Smooth muscle cell of trachea (primary cell): ENCODE measurements at places on chromosomes 7 and 10. TPM values are rescaled to one million over a fixed set of nuclear protein-coding genes. Genes with fewer than 3 reads are reported as not detected.

The TRPV6 gene
- total RNA-seq, result not detected in 2 replicates

The BEND7 gene
- 1.0 and 2.3 TPM in 2 replicates for total RNA-seq

The PLAC9 gene
- 15.5 and 28.7 TPM in 2 replicates for total RNA-seq

The HECW1 gene
- total RNA-seq, result 4.9 and 11.9 TPM in 2 replicates

The ALOX5 gene
- total RNA-seq, result not detected in 2 replicates

The ACHE gene
- total RNA-seq, result 2.2 TPM in 1 of 2 replicates, not detected in the other

The HSPA12A gene
- 9.0 and 11.4 TPM in 2 replicates for total RNA-seq

The GAD2 gene
- not detected in 2 replicates for total RNA-seq

The PRPS1L1 gene
- 0.15 TPM in 1 of 2 replicates, not detected in the other for total RNA-seq

The ITPRID1 gene
- not detected in 2 replicates for total RNA-seq

The HOXA11 gene
- total RNA-seq, result under 0.01 TPM in 1 of 2 replicates, not detected in the other

The TET1 gene
- 3.3 and 4.7 TPM in 2 replicates for total RNA-seq

The GNGT1 gene
- total RNA-seq, result not detected in 2 replicates

The COA1 gene
- 37.4 and 54.8 TPM in 2 replicates for total RNA-seq

The CALML5 gene
- total RNA-seq, result not detected in 2 replicates

The DNAJB9 gene
- total RNA-seq, result 10.8 and 44.0 TPM in 2 replicates

The JAZF1 gene
- 9.6 and 10.8 TPM in 2 replicates for total RNA-seq

The C10orf90 gene
- 0.17 TPM in 1 of 2 replicates, not detected in the other for total RNA-seq

The SLC29A4 gene
- total RNA-seq, result 1.7 and 7.1 TPM in 2 replicates

The CYP3A5 gene
- total RNA-seq, result 0.17 and 0.44 TPM in 2 replicates

The CHST3 gene
- 15.4 and 26.3 TPM in 2 replicates for total RNA-seq

The EMX2 gene
- not detected in 2 replicates for total RNA-seq

The FFAR4 gene
- total RNA-seq, result not detected in 2 replicates

The KCNH2 gene
- 0.33 TPM in 1 of 2 replicates, not detected in the other for total RNA-seq

The LIPM gene
- not detected in 2 replicates for total RNA-seq

The NANOS1 gene
- 0.29 and 1.5 TPM in 2 replicates for total RNA-seq

The CTAGE6 gene
- 0.58 and 0.66 TPM in 2 replicates for total RNA-seq

The FAM3C gene
- 23.0 and 43.3 TPM in 2 replicates for total RNA-seq

The CCDC172 gene
- total RNA-seq, result not detected in 2 replicates

The RAPGEF5 gene
- 1.3 and 1.6 TPM in 2 replicates for total RNA-seq

The AOC1 gene
- total RNA-seq, result not detected in 2 replicates

The OLAH gene
- total RNA-seq, result not detected in 2 replicates

The HOXA5 gene
- 10.8 and 16.7 TPM in 2 replicates for total RNA-seq

The MDFIC gene
- 57.7 and 61.7 TPM in 2 replicates for total RNA-seq

The PRF1 gene
- total RNA-seq, result not detected in 2 replicates

The FAS gene
- 80.9 and 85.7 TPM in 2 replicates for total RNA-seq

The FXYD4 gene
- not detected in 2 replicates for total RNA-seq

The DNAH11 gene
- under 0.01 and 1.5 TPM in 2 replicates for total RNA-seq

The GHRHR gene
- not detected in 2 replicates for total RNA-seq

The AP4M1 gene
- total RNA-seq, result 33.2 and 53.1 TPM in 2 replicates
